Endothelial cell of umbilical vein (primary cell): ENCODE measurements at places on chromosomes 4 and X.

GRCh38 chr4:95014068-95014467 is 256.3 kb downstream of the BMPR1B start:
- no peak for DNase-seq

DNA sequence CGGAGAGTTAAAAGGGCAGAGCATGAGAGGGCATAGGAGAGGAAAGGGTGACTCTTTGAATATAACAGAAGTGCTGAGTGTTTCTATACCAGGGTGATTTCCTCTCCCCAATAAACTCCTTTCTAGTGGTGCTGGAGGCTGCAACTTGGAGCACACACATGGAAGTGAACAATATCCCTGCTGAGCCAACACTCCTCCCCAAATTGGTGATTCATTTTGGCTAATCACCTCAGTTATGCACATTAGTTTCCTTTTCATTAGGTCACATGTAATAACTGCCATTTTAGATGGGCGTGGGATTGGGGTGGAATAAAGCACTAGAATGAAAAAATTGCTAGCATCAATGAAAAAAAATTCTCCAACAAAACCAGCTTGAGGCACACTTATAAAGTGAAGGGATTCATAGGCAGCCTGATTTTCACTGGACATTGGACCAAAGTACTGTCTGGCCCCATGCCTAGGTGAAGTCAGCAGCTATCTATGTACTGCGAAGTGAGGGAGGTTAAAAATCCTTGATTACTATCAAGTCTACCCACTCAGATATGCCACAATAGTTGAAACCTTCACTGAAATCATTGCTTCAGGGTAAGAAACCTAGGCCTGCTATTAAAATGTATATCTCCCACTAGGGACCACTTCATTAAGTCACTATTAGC is 174.0 kb downstream of the GLUD2 start:
- DNase-seq = no peak

GRCh38 chr4:8847331-8847730 is 24.3 kb downstream of the HMX1 start:
- no peak for DNase-seq

- DNase-seq = no peak
Measured at GRCh38 chr4:185339941-185340340, 55.8 kb downstream of the LRP2BP start.

GRCh38 chr4:57249083-57249482 is 138.9 kb upstream of the IGFBP7 start:
- DNase-seq = no peak

DNA sequence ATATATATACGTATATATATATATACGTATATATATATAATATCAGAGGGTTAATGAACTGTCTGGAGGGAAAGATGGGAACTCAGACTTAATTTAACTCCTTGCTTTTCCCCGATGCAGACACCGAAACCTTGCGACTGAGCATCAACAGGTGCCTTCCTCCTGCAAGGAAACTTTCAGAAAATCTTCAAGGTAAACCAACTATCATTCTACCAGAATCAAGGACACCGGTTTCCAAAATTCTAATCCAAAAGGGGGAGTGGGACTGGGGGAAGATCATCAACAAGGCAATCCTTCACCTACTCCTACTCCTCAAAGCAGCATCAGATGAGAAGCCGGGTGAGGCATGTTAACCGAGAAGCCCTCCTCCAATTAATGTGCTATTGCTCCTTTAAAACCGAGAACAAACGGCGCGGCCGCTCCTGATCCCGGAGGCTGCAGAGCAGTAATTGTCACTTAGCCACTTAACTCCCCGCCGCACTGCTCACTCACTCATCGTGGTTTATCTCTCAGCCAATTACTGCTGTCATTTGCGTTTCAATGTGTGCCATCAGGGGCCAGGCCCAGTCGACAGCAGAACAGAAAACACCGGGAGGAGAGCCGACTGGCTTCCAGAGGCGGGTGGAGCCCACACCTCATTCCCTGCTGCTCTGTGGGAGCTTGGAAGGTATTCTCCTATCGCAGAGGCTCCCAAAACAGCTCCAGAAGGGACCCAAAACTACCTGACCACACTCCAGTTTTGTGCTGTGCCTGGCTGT is 61.7 kb downstream of the MAML3 start:
- peak; percentile 55 for DNase-seq

- no peak for DNase-seq
Measured at GRCh38 chrX:97155816-97156215, 272.1 kb downstream of the RPA4 start.

- DNase-seq = peak; percentile 25
Measured at GRCh38 chr4:109298279-109299010, 4.0 kb downstream of the COL25A1 start.

GRCh38 chr4:55931043-55931442 is 17.7 kb upstream of the CEP135 start:
- no peak for DNase-seq

DNA sequence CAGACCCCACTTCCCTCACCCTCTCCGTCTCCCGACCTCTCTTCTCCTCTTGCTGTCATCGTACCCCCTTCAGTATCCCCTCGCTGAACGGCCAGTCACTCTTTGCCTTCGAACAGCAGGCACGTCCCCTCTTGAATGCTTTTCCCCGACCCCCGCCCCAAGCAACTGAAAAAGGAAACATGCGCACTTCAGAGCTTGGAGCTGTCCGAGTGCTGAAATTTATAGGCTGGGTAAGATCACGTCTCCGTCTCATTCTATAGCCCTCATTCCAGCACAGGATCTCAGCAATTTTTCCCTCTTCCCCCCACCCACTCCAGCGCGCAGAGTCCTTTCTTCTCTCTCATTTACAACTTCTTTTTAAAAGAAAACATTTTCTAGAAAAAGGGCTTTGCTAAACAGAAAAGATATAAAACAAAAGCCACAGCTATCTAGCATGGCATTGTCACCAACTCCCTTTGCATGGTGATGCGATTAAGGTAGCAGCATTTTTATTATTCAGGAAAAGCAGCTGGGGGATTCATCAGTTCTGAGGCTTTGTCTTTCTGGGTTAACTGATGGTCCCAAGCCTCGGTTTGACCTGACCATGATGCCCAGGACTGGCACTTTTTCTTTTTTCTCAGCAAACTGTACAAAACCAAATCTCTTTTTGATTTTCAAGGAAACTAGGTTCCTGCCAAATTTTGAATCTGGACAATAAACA is at the start of gene GLRA2:
TSS of gene GLRA2 (plus strand) at position 247 of the 700 bp plus-strand sequence. CDS start 522 bp downstream, outside the sequence.
- no peak for DNase-seq

- no peak for DNase-seq
Measured at GRCh38 chrX:30821116-30821515, 67.9 kb downstream of the TAB3 start.

- no peak for DNase-seq
Measured at GRCh38 chrX:125103693-125104092, 216.0 kb upstream of the TEX13C start.

DNA sequence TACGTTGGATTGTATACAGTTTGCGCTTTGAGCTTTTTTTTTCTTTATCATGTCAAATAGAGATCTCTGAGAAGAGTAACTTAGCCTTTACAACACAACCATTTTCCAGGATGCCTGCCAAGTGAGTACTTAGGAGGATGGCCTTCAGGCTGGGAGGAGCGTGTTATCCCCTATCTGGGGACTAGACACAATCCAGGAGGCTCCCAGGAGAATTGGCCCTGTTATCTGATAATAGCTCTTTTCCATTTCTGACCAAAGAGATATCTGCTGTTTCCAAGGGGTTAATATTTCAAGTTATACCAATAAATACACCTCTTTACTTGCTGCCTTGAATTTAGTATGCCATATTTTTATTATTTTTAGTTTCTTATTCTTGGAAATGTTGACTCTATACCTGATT is 169.5 kb upstream of the SMARCAD1 start:
- no peak for DNase-seq

DNA sequence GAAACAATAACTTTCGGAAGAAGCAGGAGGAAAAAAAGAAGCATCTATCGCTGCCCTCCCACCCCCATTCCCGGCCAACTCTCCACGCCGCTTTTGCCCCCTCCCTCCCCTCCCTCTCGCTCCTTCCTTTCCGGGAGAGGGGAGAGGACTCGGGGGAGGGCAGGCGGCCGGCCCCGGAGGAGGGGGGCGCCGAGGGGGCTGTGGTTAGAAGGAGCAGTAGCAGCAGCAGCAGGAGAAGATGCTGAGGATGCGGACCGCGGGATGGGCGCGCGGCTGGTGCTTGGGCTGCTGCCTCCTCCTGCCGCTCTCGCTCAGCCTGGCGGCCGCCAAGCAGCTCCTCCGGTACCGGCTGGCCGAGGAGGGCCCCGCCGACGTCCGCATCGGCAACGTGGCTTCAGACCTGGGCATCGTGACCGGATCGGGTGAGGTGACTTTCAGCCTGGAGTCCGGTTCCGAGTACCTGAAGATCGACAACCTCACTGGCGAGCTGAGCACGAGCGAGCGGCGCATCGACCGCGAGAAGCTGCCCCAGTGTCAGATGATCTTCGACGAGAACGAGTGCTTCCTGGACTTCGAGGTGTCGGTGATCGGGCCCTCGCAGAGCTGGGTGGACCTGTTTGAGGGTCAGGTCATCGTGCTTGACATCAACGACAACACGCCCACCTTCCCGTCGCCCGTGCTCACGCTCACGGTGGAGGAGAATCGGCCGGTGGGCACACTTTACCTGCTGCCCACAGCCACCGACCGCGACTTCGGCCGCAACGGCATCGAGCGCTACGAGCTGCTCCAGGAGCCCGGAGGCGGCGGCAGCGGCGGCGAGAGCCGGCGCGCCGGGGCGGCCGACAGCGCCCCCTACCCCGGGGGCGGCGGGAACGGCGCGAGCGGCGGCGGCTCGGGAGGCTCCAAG is 1.3 kb downstream of the PCDH7 start:
- peak; percentile 72 for DNase-seq
